Fibroblast of the aortic adventitia (primary cell): ENCODE measurements at places on chromosomes 13 and 19.

GRCh38 chr19:8631425-8631819, 989 bp downstream of the NFILZ start:
- peak; percentile 57 for DNase-seq

DNA sequence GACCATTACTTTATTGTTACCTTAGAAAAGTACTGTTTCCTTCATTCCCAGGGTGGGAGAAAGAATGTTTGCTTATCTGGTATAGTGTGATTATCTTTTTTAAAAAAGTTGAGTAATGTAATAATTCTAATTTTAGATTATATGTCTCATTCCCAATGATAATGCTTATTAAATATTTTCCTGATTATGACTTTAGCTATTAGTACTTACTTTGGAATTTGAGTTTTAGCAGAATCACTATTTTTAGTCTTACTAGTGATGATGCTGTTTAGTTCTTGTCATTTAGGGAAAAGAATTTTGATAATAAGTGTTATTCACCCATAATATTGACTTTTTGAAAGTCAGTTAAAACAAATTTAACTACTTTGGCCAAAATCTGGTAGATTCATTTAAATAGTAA, 95.2 kb downstream of the FRY start:
- peak; percentile 49 for DNase-seq

DNA sequence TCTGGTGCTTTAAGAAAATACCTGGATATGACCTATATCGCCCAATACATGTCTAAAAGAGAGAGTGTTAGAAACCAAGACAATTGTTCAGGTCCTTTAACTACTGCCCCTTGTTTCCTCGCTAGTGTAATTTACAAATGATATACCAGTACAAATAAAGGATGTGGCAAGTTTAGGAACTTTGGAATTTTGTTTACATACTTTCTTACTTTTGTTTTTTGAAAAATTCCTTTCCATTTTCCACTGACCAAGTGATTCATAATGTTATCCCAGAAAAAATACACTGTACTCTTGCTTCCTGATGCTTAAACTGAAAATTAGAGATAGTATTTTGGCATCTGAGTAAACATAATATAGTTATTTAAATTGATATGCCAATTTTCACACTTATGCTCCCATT, 96.8 kb upstream of the CSNK1A1L start:
- DNase-seq = no peak

- DNase-seq = no peak
Measured at GRCh38 chr13:40399756-40400155, 266.7 kb downstream of the FOXO1 start.

- DNase-seq = no peak
Measured at GRCh38 chr13:114109641-114110041, 22.8 kb downstream of the RASA3 start.

DNA sequence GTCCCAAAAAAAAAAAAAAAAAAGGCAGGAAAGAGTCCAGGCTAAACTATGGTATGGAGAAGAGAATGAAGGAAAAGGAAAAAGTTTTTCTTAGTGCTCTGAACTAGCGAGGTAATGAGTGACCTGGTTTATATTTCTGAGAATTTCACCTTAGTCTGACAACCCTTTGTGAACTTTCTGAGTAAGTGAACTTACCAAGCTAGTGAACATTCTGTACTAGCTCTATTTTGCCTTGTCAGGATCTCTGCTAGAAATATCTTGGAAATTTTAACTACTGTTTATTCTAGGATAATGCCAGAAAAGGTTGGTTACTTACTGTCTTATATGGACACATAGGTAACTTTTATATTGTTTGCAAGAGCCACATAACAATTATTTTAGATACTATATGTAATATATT, 4.4 kb downstream of the TRIM13 start:
- DNase-seq = no peak

- DNase-seq = peak; percentile 44
Measured at GRCh38 chr19:1746401-1747284, 6.7 kb upstream of the ONECUT3 start.

- DNase-seq = peak; percentile 46
Measured at GRCh38 chr19:1811472-1811894, 593 bp downstream of the ATP8B3 start.

GRCh38 chr19:13978351-13979243, 26.3 kb downstream of the DCAF15 start:
- DNase-seq = no peak

GRCh38 chr13:66745307-66745706, 484.8 kb downstream of the PCDH9 start:
- no peak for DNase-seq

DNA sequence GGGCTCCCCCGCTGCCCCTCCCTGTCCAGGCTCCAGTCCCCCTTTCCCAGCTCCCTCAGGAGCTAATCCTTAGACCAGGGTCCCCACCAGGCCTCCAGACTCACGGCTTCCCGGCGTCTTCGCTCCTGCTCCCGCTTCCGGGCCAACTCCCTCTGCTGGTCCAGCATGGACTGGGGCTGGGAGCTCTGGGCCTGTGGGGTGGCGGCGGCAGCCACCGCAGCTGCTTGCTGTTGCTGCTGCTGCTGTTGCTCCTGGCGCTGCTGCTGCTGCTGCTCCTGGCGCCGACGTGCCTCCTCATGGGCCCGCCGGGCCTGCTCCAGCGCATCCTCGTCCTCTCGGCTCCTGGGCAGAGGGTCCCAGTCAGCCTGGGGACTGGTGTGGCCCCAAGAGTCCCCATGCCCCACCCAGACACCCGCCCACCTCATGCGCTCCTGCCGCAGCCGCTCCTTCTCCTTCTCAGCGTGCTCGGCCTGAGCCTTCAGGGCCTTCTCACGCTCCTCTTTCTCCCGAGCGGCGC, 6.4 kb upstream of the EPHX3 start:
- DNase-seq = no peak

DNA sequence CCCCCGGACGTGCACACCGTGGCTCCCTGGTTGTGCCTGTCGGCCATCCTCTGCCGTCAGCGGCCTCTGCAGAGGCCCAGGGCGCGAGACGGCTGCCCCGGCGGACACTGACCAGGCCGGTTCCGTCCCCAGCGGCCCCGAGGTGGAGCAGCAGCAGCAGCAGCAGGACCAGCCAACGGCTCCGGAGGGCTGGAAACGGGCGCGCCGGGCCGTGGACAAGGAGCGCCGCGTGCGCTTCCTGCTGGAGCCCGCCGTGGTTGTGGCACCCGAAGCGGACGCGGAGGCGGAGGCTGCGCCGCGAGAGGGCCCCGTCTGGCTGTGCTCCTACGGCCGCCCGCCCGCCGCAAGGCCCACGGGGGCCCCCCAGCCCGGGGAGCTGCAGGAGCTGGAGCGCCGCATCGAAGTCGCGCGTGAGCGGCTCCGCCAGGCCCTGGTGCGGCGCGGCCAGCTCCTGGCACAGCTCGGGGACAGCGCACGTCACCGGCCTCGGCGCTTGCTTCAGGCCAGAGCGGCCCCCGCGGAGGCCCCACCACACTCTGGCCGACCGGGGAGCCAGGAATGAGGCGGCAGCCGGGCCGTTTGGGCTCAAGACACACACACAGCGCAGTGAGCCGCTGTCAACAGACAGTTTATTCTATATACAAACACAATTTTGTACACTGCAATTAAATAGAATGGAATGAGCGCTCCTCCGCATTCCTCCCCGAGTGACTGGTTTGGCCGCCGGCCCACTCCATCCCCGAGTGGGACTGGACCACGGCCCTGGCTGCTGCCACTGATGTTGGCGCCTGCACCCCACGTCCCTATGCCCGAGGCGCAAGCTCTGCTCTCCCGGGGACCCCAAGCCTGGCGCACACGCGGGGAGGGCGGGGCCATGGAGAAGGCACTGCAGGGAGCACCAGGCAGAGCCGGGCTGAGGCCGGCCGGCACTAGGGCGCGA, 9.1 kb downstream of the GRIN3B start:
- DNase-seq = peak; percentile 50

GRCh38 chr13:110023729-110024644, 237.6 kb upstream of the IRS2 start:
- peak; percentile 51 for DNase-seq

DNA sequence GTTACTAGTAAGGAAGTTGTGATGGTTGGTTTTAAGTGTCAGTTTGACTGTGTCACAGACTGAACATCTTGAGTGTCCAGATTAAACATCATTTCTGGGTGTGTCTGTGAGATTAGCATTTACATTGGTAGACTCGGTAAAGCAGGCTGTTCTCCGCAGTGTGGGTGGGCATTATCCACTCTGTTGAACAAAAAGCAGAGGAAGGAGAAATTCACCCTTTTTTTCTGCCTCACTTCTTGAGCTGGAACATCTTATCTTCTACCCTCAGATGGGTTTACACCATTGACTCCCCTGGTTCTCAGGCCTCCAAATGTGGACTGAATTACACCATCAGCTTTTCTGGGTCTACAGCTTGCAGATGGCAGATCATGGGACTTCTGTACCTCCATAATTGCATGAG, 63.7 kb upstream of the ZDHHC20 start:
- DNase-seq = no peak

DNA sequence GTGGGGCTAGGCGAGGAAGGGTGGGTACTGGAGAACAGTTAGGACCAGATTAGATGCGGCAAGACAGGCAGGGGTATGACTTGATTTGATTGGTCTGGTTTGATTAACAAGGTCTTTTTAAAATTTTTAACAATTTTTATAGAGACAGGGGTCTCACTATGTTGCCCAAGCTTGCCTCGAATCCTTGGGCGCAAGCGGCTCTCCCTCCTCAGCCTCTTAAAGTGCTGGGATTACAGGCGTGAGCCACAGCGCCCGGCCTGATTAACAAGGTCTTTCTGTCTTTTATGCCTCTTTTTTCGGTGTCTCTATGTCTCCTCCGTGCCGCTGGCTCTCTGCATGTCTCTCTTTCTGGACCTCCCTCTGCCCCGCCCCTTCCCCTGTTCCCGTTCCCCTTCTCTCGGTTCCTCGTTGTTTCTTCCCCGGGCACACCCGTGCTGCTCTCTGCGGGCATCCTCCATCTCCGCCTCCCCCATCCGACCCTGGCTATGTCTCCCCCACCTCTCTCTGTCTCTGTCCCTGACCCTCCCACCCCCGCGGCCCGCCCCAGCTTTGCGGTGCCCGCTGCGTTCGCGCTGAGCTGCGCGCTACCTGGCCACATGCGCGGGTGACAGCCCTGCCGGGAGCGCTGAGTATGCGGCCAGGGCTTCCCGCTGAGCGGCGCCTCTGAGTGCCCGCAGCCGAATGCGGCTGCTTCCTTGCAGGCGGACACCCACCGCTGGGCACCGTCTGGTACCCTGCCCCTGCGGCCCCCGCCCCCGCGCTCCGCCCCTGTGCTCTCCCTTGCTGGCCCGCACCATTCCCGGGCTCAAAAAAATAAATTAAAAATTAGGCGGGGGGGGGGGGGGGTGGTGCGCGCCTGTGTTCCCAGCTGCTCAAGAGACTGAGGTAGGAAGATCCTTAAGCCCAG, 8.1 kb upstream of the SDHAF1 start:
- no peak for DNase-seq

GRCh38 chr13:41702540-41702939, 245.2 kb downstream of the RGCC start:
- no peak for DNase-seq

DNA sequence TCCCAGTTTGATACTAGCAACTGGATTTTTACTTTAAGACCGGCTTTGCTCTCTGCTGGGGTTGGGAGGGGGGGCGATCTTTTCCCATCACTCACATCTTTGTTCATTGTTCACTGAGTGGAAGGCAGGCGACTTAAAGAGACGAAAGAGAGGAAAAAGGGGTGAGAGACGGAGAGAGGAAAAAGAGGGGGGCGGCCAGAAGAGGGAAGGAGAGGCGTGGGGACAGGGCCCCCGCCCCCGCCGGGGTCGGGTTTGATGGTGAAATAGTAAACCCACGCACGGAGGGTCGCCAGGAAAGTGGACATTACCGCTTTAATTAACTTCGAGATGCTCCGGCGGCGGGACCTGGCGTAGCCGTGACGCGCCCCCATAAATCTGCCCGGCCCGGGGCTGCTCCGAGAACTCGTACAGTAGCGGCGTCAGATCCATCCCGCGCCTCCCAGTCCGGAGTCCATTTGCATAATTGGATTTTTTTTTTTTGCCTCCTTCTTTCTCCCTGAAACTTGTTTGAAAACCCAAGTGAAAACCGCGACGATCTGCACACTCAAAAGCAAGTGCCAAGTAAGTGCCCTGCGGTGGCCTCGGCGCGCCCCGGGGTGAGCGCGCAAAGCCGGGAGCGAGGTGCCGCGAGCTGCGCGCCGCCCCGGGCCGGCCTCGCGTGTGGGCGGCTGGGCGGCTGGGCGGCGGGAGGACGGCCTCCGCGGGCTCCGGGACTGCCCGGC, 143.9 kb upstream of the ZNF536 start:
- no peak for DNase-seq

GRCh38 chr13:51152701-51153100, 41.6 kb upstream of the C13orf42 start:
- DNase-seq = peak; percentile 26

DNA sequence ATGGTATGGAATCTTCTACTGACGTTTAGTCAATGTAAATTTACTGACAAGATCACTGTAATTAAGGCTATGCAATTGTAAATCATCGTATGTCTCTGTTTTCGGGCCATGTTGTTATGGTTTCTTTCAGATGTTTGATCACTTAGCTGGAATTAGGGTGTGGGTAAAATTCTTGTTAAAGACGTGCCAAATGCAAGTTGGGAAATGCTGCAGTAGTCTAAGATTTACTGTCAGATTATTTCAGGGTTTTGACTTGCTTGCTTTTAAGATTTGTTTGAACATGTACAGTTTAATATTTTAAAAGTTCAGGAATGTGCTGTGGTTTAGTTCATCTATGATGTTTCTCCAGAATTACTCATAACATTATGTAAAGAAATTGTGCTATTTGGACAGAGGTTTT, 10.8 kb downstream of the NDFIP2 start:
- DNase-seq = peak; percentile 92

DNA sequence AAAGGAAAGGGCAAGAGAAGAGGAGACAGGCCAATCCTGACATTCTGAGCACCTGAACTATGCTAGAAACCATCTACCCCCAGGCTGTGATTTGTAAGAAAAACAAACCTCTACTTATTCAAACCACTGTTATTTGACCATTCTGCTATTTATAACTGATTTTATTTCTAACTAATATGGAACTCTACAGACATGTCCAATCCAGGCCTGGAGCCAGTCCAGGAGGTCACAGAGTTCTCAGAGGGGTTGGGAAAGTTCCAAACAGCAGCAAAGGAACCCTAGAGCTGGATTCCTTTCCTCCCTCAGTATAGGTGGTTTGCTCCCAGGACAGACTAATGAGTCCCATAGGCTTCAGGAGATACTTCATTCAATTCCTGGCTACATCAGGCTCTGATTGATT, 24.2 kb downstream of the SIAH3 start:
- DNase-seq = no peak
